ENCODE measurements at places on chromosomes 1 and 21.
A peak's percentile ranks its signal among the peaks of the same experiment; 100 is the strongest.

GRCh38 chr1:231487019-231487418 lies 41.5 kb upstream of the TSNAX start:
- no peaks in the 10 kb centered on the region for H3K27me3 ChIP-seq
- H3K36me3 ChIP-seq: no peaks in the 10 kb centered on the region
- H3K27ac ChIP-seq: no peak overlapping the region
- no peaks in the 10 kb centered on the region for H3K4me1 ChIP-seq
- no peak overlapping the region for H3K4me3 ChIP-seq
- no peak for DNase-seq

GRCh38 chr1:15627343-15627988 lies 10.2 kb downstream of the DDI2 start:
- no peak overlapping the region for H3K4me3 ChIP-seq
- no peaks in the 10 kb centered on the region for H3K36me3 ChIP-seq
- peaks cover 25% of the 10 kb centered on the region for H3K4me1 ChIP-seq
- no peaks in the 10 kb centered on the region for H3K27me3 ChIP-seq

DNA sequence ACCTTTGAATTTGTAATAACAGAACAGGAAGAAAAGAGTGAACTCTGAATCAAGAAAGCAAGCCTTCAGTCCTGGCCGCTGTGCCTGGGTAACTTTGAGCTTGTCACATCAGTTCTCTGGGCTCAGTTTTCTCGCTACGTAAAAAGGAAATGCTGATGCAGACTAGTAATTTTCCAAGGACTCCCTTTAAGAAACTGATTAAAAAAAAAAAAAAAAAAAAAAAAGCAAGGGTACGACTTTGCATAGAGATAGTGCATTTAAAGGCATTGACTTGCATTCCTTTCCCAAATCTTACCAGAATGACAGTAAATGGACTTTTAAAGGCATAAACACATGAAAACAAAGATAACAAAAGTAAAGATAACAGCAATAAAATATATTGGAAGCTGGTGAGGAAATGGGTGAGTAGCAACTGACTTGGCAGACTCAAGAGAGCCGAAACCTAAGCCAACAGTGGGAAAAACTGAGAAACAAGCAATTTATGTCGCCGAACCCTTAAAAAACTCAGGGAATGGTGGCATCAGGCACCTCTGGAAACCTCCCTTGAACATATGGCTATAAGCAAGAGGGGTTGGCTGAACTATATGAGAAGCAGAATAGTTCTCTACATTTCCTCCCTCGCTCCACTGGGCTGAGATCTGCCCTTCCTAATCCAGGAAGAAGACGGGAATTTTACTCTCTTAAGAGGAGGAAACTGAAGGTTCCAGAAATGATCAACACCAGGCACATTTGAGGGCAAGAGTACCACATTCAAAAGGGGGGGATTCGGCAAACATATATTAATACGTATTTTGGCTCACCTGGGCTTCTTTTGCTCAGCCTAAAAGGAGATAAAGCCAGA lies 189.2 kb downstream of the CDC7 start:
- peak overlapping the region; percentile 31 for H3K27ac ChIP-seq
- H3K4me3 ChIP-seq: no peak overlapping the region
- DNase-seq: peak; percentile 39

- H3K4me1 ChIP-seq: no peaks in the 10 kb centered on the region
- H3K27me3 ChIP-seq: no peaks in the 10 kb centered on the region
- no peak for DNase-seq
- no peak overlapping the region for H3K4me3 ChIP-seq
- H3K36me3 ChIP-seq: no peaks in the 10 kb centered on the region
- no peak overlapping the region for H3K27ac ChIP-seq
These were observed 777.9 kb downstream of the MRPL39 start for GRCh38 chr21:24829397-24829796.

- no peak overlapping the region for H3K27ac ChIP-seq
- no peak for DNase-seq
- H3K4me3 ChIP-seq: no peak overlapping the region
- no peaks in the 10 kb centered on the region for H3K36me3 ChIP-seq
- H3K4me1 ChIP-seq: no peaks in the 10 kb centered on the region
These were observed 262.1 kb downstream of the BRINP2 start for GRCh38 chr1:177432897-177433296.

DNA sequence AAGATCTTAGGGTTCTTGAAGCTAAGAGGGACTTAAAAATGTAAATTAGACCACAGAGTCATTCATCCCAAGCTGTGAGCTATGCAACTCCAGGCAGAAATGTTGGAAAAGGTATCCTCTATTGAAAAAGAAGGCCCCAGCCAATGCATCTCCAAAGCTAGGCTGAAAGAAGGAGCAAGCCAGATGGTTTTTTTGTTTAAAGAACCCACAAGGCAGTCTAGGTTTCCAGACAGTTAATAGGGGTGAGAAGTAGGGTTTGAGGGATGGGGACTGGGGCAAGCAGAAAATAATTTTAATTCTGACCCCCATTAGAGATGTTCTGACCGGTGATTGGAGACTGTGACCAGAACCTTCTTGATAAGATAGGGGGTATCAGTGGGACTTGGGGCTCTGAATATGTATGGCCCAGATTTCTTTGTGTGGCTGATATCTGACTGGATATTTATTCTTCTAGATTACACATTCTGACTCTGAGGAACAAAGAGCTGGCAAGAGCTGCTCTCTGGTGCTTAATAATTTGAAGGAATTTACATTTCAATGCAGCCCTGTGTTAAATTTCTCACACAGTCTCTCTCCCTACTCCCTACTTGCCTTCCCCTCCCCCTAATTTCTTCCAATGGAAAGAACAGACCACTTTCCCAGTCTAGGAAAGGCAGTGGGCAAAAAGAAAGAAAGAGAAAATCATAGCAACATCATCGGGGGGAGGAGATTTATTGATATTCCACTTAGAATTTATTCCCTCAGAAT lies 104.9 kb downstream of the NUF2 start:
- H3K27ac ChIP-seq: no peak overlapping the region
- H3K4me3 ChIP-seq: no peak overlapping the region
- H3K27me3 ChIP-seq: no peaks in the 10 kb centered on the region
- DNase-seq: peak; percentile 42
- no peaks in the 10 kb centered on the region for H3K36me3 ChIP-seq

GRCh38 chr21:37088186-37088735 lies 15.2 kb downstream of the TTC3 start:
- H3K27ac ChIP-seq: no peak overlapping the region
- no peak overlapping the region for H3K4me3 ChIP-seq
- H3K27me3 ChIP-seq: no peaks in the 10 kb centered on the region
- no peak for DNase-seq
- H3K4me1 ChIP-seq: peaks cover 1% of the 10 kb centered on the region

- H3K27me3 ChIP-seq: peaks cover 16% of the 10 kb centered on the region
- no peak overlapping the region for H3K27ac ChIP-seq
- peak; percentile 7 for DNase-seq
- no peak overlapping the region for H3K4me3 ChIP-seq
- H3K36me3 ChIP-seq: peaks cover 19% of the 10 kb centered on the region
These were observed 126.0 kb downstream of the PRDM2 start for GRCh38 chr1:13826009-13826408.

GRCh38 chr1:81681601-81682266 lies 119.0 kb upstream of the ADGRL2 start:
- H3K27me3 ChIP-seq: no peaks in the 10 kb centered on the region
- H3K4me3 ChIP-seq: no peak overlapping the region
- no peak overlapping the region for H3K27ac ChIP-seq
- DNase-seq: no peak
- peaks cover 15% of the 10 kb centered on the region for H3K4me1 ChIP-seq

GRCh38 chr1:1013105-1013921 lies at the start of gene ISG15:
ISG15 (plus strand) TSS chr1:1013497; CDS start chr1:1013574, 77 bp downstream.
- H3K4me1 ChIP-seq: peaks cover 27% of the 10 kb centered on the region
- peak within 1 kb of the TSS; percentile 92 for H3K27ac ChIP-seq
- peak within 1 kb of the TSS; percentile 65 for H3K4me3 ChIP-seq
- H3K27me3 ChIP-seq: no peaks in the 10 kb centered on the region
- DNase-seq: peak; percentile 98

GRCh38 chr1:60066001-60066400 lies 7.6 kb downstream of the C1orf87 start:
- H3K27ac ChIP-seq: no peak overlapping the region
- H3K27me3 ChIP-seq: no peaks in the 10 kb centered on the region
- H3K4me3 ChIP-seq: no peak overlapping the region
- H3K36me3 ChIP-seq: no peaks in the 10 kb centered on the region
- no peak for DNase-seq

DNA sequence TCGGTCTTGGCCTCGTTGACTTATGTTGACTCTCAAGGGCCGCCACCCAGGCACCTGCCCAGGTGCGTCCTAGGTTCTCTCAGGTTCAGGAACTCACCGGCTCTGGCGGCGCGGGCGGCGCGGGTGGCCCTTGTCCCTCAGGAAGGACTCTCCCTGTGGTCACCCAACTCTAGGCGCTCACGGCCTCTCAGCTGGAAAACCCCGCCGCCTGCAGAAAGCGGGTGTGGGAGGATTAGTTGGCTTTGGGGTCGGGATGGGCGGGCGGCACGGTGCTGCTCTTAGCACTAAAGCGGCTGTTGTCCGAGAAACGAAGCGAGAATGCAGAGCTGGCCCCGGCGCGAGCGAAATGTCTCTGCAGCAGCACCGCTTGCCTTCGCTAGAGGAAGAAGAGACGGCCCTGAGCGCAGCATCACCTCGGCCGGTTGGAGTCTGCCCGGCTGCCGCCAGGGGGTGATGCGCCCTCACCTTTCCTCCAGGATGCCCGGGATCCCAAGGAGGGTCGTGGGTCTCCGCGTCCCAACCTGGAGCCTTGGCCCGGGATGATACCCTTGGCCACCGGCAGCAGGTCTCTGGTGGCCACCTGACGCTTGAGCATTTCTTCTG lies 8.1 kb upstream of the TADA1 start:
- peaks cover 9% of the 10 kb centered on the region for H3K4me1 ChIP-seq
- no peak overlapping the region for H3K27ac ChIP-seq
- H3K4me3 ChIP-seq: peak overlapping the region; percentile 22
- no peaks in the 10 kb centered on the region for H3K36me3 ChIP-seq
- no peak for DNase-seq

DNA sequence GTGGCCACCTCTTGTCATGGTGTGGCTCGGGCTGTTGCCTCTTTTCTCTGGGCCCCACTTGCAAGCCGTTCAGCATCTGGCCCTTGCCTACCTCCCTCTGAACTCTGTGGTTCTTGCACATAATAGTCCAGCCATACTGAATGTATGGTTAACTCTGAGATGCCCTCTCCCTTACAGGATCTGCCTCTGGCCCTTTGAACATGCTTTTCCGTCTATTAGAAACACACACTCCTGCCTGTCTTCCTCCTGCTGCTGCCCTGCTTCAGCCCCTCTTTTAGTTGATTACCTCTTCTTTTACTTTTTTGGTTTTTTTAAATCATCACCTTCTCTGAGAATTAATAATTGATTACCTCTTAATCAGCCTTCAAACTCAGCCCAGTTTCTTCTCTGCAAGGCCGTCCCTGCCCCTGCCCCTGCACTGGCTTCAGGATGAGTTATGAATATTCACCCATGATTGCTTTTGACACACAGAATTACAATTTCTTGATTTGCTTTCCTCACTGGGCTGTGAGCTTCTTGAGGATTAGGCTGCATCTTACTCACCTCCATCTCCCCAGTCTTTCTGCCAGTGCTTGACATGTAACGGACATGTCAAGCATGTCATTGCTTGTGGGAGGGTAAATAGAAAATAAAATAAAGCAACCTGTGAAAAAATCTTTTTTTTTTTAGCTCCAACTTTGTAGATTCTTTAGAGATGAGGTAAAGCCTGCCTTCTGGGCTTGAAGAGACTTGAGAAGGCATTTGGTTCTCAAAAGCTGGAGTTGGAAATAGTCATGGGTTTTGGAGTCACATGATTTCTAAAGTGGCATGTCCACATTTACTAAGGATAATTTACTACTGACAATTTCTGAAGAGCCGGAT lies 158.3 kb downstream of the PLXNA2 start:
- H3K4me3 ChIP-seq: peak overlapping the region; percentile 8
- peaks cover 44% of the 10 kb centered on the region for H3K36me3 ChIP-seq
- H3K27ac ChIP-seq: peak overlapping the region; percentile 12
- no peaks in the 10 kb centered on the region for H3K27me3 ChIP-seq

DNA sequence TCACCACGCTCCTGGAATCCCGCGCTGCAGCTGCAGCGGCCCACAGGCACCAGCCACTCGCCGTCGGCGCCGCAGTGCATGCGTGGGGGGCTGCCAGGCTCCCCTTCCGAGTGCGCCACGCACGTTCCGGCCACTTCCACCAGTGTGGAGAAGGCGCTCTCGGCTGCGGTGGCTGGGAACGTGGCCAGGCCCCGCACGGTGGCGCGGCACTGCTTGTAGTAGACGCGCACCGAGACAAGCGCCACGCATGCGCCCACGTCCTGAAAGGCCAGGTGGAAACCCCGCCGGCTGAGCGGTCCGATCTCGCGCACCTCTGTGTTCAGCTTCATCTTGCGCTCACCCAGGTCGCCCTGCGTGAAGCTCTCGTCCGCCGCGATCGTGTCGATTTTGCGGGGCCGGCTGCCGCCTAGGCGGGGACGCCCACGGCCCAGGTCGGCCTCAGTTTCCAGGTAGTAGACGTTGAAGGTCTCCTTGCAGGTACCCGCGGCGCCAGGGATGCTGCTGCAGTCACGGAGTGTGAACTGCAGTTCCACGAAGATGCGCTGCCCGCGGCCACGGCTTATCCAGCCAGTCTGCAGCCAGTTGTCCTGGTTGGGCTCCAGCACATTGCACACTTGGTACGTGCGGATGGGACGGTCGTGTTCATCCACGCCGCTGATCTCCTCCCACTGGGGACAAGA lies 3.4 kb downstream of the EPHA10 start:
- no peaks in the 10 kb centered on the region for H3K36me3 ChIP-seq
- H3K4me1 ChIP-seq: peaks cover 11% of the 10 kb centered on the region
- no peak overlapping the region for H3K27ac ChIP-seq
- H3K27me3 ChIP-seq: peaks cover 100% of the 10 kb centered on the region

DNA sequence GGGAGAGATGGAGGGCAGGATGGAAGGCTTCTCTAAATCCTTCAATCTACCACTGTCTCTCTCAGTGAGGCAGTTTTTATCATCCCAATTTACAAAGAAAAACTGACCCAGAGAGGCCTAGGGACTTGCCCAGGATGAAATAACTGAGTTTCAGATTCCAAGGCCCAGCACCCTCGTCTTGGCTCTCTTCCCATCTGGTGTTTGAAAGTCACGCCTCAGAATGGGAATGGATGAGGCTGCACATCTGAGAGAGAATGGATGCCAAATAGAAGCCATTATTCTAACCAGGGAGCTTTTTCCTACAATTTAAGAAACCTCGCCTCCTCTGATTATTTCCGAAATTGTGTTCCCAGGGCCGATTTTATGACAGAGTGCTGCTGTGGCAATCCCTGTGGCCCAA lies 10.6 kb upstream of the KCNN3 start:
- no peaks in the 10 kb centered on the region for H3K36me3 ChIP-seq
- H3K4me3 ChIP-seq: no peak overlapping the region
- H3K27me3 ChIP-seq: no peaks in the 10 kb centered on the region
- H3K4me1 ChIP-seq: peaks cover 5% of the 10 kb centered on the region

- H3K36me3 ChIP-seq: no peaks in the 10 kb centered on the region
- DNase-seq: no peak
- H3K4me1 ChIP-seq: peaks cover 16% of the 10 kb centered on the region
These were observed 87.7 kb downstream of the MAST2 start for GRCh38 chr1:45891087-45891486.
